ENCODE measurements at places on chromosomes 2 and 18. TPM values are rescaled to one million over a fixed set of nuclear protein-coding genes. Genes with fewer than 3 reads are reported as not detected.

Gene DTYMK
- polyA plus RNA-seq, result 17.8 TPM

Gene PSMA8
- not detected for polyA plus RNA-seq

Gene UGT1A1
- 0.03 TPM for polyA plus RNA-seq

Gene TUBA3D
- polyA plus RNA-seq, result not detected

Gene ATOH8
- polyA plus RNA-seq, result 29.5 TPM
